ENCODE measurements at places on chromosomes 12 and 14.

- DNase-seq, result no peak
Measured at GRCh38 chr12:121565076-121565475, 15.7 kb downstream of the KDM2B start.

DNA sequence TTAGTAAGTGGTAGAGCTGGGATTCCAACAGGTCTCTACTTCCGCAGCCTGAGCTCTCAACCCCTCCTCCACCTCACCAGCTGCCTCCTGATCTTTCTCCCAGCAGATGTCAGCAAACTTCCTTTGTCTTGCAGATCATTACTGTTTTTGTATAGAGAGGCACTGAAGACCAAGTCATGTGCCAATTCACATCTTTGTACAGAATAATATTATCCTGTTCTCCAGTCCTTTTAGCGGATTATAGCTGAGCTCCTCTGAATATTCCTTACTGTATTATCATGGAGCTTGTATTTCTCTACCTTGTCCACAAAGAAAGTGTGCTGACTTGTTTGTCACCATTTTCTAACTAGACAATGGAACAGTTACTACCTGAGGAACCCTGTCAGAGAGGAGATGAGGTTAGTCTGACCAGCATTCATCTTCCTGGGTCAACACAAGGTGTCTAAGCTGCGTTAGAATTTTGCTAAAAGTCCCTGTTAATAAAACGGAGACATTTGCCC is 142.3 kb upstream of the ARHGAP5 start:
- no peak for DNase-seq

- DNase-seq, result no peak
Measured at GRCh38 chr12:98574110-98574509, 19.4 kb upstream of the SLC25A3 start.

- DNase-seq, result no peak
Measured at GRCh38 chr12:106178562-106178961, 39.8 kb upstream of the NUAK1 start.

- DNase-seq, result no peak
Measured at GRCh38 chr12:11615481-11615880, 34.0 kb upstream of the ETV6 start.

GRCh38 chr12:83805156-83805772 is 1107.3 kb downstream of the SLC6A15 start:
- no peak for DNase-seq

DNA sequence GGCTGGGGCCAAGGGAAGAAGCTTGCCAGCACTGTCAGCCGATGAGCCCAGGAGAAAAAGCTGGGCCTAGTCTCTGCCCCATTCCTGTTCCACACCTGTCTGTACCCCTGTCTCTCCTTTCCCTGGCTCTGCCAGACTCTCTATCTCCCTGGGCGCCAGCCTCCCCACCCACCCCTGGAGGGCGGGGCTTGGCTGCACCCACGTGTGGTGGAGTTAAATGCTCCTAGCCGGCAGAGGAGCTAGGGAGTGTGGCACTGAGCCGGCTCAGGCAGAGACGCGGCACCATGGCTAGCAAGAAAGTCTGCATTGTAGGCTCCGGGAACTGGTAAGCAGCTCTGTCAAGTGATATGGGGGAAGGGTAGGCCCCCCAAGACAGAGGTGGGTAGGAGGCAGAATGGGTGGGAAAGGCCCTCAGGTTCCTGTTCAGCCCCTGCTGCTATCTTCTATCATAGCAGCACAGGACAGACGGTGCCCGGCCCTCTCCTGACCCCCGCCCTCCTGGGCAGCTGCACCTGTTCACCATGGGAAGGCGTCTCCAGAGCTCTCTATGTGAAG is at the start of gene GPD1:
Gene GPD1 (plus strand): TSS at position 242 of the 555 bp plus-strand sequence. CDS start 43 bp downstream, at position 285.
- no peak for DNase-seq

DNA sequence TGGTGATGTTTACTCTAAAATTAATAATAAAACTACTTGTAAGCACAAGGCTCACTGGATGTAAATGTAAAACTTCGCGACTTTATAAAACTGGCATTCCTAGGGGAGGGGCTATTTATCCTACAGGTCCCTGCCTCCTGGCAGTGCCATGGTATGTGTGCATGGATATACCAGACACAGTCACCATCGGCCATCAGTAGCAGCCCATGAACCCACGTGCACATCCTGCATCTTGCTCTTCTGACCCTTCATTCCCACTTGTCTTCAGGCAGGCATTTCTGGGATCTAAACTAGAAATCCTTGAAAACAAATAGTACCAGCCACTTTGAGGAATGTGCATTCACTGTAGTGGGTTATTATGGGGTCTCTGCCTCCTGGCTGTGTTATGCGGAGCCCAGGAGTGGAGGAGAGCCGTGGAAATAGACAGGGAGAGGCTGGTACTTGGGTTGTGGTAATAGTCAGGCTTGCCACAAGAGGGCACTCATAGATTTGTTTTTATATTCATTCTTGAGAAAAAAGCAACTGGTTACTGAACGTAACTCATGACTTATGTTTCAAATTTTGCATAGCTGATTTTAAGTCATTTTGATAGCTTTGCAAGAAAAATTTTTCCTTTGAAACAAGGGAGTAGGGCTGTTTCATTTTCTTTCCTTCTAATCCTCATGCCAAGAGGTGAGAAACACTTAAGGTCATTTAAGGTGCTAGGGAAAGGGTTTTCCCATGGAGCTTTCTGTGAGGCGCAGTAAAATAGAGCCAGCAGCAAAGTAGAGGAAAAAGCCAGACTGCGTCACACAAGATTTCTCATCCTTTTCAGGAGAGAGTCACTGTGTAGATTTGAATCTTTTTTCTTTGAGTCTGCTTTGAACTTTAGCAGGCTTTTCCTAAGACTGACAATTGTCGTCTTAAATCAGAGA is 17.4 kb upstream of the GALNT16 start:
- no peak for DNase-seq

- no peak for DNase-seq
Measured at GRCh38 chr12:13839365-13840336, 141.8 kb downstream of the GRIN2B start.

GRCh38 chr12:98893126-98893674 is 248.1 kb downstream of the APAF1 start:
- DNase-seq, result no peak

All from activated CD4-positive, alpha-beta T cell treated with anti-CD3 and anti-CD28 coated beads for 1 hour (primary cell).